AG04449 (cell line): ENCODE measurements at places on chromosomes 12 and 14.

DNA sequence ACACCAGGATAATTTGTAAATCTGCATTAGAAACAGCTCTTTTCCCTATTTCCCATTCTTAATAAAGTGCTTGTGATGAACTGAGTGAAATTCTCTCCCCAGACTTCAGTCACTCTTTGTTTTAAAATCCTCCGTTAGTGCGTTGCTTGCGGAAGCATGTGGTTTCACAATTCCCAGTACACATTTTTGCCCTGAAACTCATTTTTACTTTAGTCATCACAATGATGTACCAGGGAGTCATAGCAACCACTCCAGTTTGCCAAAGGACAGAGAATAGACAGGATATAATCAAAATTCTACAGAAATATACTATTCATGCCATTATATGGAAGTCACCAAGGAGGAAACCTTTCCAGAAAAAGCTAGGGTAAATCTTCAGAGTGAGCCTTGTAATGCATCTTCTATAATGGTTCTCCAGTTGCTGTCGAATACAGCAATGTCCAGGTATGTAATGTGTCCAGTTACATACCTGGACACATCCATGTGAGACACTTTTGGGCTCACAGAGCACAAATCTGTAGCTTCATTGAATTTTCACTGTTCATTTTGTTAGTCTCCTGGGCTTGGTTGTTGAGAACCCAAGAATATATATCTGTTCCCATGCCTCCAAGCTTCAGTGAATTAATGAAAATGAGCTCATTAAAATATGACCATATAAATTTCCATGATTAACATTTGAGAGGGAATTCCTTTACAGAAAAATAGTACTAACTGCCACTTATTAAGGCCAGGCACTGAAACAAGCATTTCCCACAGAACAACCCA, 57.8 kb downstream of the GPR135 start:
- peak; percentile 81 for DNase-seq

DNA sequence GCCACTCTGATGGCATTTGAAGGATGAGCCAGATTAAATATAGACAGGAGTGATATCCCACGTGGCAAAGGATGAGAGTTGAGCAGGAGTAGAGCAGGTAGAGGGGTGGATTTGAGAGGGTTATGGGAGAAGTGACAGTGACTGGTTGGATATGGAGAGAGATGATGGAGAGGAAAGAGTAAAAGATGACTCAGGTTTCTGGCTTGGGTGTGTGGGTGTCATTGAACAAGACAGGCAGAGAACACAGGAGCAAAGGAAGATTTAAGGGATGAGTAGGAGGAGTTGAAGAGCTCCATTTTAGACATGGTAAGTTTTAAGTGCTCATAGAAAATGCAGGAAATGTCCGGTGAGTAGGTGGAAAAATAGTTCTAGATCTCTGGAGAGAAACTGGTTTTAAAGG, 136.9 kb downstream of the EGLN3 start:
- no peak for DNase-seq

GRCh38 chr12:22796941-22797630, 172.1 kb downstream of the ETNK1 start:
- no peak for DNase-seq

DNA sequence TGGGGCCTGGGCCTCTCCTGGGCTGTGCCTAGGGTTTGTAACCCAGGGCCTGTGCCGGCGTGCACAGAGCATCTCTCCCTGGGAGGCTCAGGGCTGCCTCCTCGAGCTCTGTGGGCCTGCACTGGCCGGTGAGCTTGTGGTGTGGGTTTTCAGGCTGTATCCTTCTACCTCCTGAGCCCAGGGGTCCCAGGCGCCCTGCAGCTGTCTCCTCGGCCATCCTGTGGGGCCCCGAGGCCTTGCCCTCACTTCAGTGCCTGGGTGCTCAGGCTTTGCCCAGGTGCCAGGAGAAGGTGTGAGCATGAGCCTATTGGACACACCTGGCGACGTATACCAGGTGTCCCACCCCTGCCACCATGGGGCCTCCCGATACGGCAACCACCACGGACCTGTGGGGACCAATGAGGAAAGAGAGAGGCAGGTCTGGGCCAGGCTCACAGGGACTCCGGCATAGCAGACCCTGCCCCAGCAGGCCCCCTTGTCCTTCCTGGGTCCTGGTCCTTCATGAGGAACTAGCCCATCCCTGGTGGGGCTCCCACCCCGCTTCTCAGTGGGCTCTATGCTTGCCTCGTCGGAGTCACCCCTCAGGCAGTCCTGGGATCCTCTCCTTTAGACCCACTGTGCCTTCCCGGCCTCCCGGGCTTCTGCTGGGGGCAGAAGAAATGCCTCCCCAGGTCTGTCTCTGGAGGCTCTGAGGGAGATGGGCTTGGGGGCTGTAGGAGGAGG, 400.2 kb downstream of the TMEM121 start:
- DNase-seq, result no peak
